ENCODE measurements at places on chromosomes 4 and X. TPM values are rescaled to one million over a fixed set of nuclear protein-coding genes. Genes with fewer than 3 reads are reported as not detected.

DNA sequence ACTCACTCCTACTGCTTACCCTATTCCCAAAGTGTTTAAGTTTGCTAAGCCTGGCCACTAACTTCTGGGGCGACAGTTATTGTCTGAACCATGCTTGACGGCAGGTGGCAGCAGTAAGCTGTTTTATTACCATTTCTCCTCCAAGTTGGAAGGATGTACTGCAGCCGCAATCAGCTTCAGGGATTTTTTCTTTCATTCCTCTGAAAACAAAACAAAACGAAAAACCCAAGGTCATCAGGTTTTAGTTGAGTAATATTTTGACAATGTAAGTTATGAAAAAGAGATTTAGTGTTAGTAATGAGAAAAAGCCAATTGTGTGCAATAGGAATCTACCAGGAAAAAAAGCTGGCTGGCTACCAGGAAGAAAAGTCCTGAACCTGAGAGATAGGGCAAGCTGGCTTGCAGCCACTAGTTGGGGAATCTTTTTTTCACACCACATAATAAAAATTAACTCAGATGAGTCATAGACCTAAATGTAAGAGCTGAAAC is 13.2 kb upstream of the RAB9B start:
- peak; percentile 58 for DNase-seq

DNA sequence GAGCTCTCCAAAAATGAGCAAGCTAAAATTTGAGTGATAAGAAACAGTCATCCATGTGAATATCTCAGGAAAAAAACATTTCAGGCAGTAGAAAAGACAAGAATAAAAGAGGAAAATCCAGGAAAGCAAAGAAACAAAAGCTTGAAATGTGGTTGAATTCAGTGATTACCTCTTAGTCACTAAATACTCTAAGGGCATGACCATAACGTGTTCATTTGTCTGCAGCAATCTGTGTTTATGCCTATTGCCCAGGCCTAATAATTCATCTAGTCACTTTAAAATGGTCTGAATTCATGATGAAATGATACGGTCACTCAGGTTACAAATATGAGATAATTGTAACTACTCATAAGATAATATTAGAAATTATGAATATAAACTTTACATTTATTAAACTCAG is 837.9 kb downstream of the STPG2 start:
- DNase-seq = no peak

- no peak for DNase-seq
Observed at GRCh38 chr4:168667376-168667775, 170.5 kb downstream of the PALLD start.

DNA sequence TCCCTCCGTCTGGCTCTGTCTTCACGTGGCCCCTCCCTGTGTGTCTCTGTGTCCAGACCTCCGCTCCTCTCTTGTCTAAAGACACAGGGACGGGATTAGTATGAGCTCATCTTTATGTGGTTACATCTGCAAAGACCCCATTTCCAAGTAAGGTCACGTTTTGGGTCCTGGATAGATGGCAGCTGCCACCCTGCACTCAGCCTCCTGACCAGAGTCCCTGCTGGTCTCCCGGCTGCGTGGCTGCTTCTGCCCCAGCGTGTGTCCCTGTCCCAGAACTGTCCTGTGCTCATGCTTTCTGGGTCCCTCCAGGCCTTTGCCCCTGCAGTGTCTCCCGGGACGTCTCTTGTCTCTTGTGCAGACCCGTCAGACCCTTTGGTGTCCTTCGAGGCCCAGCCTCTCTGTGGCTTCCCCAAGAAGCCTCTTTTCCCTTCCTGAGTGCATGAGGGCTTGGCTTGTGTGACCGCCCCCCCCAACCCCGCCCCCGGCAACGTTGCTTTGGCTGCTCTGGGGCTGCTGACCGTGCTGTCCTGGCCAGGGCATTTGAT is 107.3 kb downstream of the PSAPL1 start:
- DNase-seq = no peak

- no peak for DNase-seq
Observed at GRCh38 chr4:10664408-10664807, 20.2 kb downstream of the CLNK start.

- DNase-seq = no peak
Observed at GRCh38 chrX:46823481-46823880, 13.4 kb upstream of the RP2 start.

DNA sequence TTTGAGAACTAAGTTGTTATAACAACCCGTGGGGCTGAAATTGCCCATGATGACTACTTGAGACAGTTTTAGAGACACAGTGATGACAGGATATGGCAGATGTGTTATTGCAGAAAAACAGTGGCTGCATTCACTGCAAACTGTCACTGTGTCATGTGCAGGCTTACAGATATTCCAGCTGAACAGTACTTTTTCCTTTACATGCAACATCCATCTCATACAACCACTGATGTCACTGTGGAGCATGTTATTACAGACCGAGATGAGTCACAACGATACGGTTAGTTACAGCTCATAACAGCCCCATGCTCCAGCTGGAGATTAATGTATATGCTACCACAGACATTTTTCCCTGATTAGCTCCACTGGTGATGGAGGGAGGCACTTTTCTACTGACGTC is 207.4 kb downstream of the TMA16 start:
- DNase-seq = no peak

- no peak for DNase-seq
Observed at GRCh38 chr4:82606622-82607021, 44.8 kb upstream of the TMEM150C start.

GRCh38 chrX:12229986-12230385 is 91.7 kb downstream of the FRMPD4 start:
- DNase-seq = no peak

DNA sequence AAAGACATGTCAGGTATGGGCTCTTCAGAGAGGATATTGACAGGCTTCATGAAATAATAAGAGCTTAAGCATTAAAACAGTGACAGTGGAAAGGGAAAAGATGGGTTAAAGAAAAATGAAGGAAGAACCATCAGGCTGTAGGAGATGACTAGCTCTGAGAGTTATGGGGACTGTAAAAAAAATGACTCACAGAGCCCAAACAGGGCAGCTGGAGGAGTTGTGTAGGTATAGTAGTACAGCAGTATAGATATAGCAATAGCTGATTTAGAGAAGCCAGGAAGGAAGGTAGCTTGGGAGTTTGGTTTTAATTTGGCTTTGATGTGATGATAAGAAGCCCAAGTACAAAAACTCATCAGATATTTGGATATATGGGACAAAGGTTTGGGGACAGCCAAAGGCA is 66.6 kb downstream of the FREM3 start:
- no peak for DNase-seq

GRCh38 chr4:31575504-31575903 is 855.3 kb downstream of the PCDH7 start:
- DNase-seq = no peak

GRCh38 chr4:152265149-152265621 is 270.7 kb downstream of the FBXW7 start:
- no peak for DNase-seq

GRCh38 chr4:144985531-144985930 is 112.5 kb downstream of the ANAPC10 start:
- DNase-seq = no peak

DNA sequence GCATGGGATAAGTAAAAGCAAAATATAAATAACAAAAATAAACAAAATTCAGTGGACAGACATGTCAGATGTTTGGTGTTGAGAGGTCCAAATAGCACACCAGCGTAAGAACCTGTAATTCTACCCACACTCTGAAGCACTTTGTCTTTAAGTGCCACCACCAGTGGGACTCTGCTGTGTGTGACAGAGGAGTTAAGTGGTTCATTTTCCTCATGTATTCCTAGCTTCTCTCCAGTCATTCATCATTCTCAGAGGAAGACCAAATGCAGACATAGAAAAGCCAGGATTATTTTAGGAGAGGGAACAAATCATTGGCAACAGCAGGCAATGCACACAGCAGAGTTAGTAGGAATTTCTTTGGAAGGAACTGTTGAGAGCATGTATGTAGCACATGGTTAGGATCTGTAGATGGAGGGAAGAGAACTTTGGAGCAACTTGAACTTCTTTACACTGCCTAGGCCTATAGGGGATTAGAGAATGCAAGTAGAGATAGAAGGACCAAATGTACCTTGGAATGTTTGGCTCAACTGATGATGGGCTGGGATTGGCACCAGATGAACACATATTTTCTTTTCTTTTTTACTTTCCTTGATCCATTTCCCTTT is 43.0 kb upstream of the ARHGAP24 start:
- no peak for DNase-seq

GRCh38 chrX:74371425-74372222 is 49.7 kb upstream of the SLC16A2 start:
- DNase-seq = no peak

ZCCHC18 gene
- 0.36 TPM for total RNA-seq

GYG2 gene
- not detected for total RNA-seq

NAP1L3 gene
- 2.6 TPM for total RNA-seq

SOD3 gene
- total RNA-seq = not detected

ODAPH gene
- total RNA-seq = 0.27 TPM

SPANXB1 gene
- not detected for total RNA-seq

ETDB gene
- not detected for total RNA-seq

NOX1 gene
- total RNA-seq = not detected

BEND4 gene
- total RNA-seq = 0.21 TPM

GCNA gene
- total RNA-seq = 3.4 TPM

Data from activated CD4-positive, alpha-beta memory T cell treated with anti-CD3 and anti-CD28 coated beads for 36 hours (primary cell).